ENCODE measurements at places on chromosomes 6 and 20.

DNA sequence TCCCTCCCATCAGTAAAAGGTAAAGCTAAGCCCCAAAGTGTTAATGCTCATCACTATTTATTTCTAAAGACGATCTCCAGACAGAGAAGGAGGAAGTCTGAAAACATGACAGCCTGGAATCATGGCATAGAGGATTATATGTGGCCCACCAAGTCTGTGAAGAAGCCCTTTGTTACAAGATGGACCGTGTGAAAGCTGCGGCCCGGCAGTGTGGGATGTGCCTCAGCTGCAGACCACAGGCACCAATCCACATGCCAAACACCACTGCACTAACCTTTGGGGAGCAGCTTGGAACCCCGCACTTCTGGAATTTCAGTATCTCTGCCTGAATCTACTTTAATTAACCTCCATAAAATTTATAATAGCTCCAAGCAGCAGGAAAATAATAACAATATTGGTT, 90.4 kb downstream of the SLC23A2 start:
- DNase-seq, result no peak

DNA sequence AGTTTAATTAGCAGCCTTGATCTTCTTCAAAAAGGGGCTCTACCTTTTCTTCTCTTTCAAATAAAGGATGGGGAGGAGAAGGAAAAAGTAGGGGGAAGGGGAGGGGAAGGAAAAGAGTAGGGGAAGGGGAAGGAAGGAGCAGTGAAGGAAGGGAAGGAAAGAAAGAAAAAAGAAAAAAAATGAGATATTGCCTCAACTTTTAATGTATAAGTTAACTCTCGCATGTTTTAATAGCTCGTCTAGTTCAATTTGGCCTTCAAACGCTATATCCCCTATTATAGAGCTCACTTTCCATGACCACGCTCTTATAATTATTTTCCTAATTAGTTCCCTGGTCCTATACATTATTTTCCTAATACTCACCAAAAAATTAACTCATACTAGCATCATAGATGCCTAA, 11.9 kb upstream of the RIPOR2 start:
- no peak for DNase-seq

- no peak for DNase-seq
Measured at GRCh38 chr20:58875111-58875510, 22.6 kb downstream of the GNAS start.

DNA sequence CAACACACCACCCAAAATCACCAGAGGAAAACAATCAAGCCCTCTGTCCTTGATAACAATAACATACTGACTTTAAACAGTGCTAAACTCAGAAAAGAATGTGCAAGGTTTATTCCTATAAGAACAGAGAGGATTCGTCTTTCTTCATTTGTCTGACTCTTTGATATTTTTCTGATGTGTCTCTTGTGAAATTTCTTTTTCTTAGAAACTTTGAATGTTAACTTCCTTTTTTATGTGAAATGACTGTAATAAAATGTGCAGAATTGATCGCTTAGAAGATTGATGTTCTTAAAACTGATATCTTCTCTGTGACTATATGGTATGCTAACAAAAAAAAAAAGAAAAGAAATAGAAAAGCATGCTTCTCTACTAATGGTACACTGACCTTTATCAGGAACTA, 947.4 kb upstream of the CITED2 start:
- DNase-seq, result no peak

- no peak for DNase-seq
Measured at GRCh38 chr6:110387986-110388385, 27.4 kb downstream of the DDO start.

DNA sequence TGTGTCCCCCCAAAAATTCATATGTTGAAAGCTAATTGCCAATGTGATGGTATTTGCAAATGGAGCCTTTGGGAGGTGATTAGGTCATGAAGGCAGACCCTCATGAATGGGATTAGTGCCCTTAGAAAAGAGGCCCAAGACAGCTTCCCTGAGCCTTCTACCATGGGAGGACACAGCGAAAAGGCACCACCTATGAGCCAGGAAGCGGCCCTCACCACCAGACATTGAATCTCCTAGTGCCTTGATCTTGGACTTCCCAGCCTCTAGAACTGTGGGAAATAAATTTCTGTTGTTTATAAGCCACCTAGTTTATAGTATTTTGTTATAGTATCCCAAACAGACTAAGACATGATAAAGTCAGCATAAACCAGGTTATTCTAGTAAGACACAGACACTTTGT, 18.9 kb downstream of the EDN1 start:
- DNase-seq, result no peak

DNA sequence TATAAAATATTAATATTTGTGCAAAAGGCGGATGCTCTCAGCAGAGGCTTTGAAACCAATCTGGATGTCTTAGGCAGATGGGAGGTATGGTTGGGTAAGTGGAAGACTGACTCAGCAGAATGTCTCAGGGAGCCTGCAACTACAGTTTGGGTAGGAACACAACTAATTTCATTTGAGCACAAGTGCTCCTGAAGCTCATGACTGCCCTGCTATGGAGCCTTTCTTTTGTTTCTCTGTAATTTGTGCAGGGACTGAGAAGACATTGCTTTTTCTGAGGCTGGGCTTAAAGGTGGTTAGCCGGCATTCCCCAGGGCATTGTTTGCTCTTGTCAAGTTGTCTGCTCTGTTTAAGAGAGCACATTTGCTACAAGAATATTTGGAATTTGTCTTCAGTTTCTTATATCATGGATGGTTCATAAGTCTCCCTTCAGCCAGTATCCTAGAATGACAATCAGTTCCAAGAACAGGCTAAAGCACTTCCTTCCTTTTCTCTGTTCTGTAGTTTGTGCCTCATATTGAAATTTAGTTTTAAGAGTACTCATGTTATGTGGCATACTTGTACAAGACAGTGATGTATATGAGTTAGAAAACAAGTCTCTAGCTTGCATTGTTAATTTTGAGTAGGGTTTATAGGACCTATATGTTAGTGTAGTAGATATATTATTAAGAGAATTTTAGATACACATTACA, 208.3 kb downstream of the ZFAND3 start:
- DNase-seq, result no peak

GRCh38 chr6:346386-347030, 45.0 kb upstream of the IRF4 start:
- no peak for DNase-seq

- no peak for DNase-seq
Measured at GRCh38 chr6:54441687-54442248, 133.5 kb downstream of the TINAG start.

GRCh38 chr6:146315381-146316174, 228.1 kb upstream of the RAB32 start:
- no peak for DNase-seq

DNA sequence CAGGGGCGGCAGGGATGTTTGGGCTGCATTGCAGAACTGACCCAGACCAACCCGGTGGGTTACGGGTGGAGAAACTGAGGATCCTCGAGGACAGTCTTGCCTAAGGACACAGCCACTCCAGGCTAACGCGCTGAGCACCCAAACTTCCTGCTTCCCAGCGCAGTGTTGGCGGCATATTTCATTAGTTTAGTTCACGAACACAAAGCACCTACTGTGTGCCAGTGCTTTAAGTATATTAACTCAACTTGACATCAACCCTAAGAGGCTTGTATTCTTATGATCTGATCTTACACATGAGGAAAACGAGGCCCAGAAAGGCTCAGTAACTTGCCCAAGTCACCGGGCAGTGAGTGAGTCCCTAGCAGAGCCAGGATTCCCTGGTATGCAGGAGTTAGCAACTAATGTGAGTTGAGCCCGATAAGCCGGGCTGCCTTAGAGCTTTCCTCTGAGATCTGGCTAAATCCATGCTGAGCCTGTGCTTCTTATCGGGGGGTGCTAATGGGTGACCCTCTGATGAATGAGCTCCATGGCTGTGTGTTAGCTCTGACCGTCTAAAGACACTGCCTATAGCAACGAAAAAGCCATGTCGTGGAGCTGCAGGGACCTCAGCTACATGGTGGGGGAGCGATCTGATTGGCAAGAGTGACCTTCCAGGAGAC, 92.7 kb downstream of the CD40 start:
- no peak for DNase-seq

DNA sequence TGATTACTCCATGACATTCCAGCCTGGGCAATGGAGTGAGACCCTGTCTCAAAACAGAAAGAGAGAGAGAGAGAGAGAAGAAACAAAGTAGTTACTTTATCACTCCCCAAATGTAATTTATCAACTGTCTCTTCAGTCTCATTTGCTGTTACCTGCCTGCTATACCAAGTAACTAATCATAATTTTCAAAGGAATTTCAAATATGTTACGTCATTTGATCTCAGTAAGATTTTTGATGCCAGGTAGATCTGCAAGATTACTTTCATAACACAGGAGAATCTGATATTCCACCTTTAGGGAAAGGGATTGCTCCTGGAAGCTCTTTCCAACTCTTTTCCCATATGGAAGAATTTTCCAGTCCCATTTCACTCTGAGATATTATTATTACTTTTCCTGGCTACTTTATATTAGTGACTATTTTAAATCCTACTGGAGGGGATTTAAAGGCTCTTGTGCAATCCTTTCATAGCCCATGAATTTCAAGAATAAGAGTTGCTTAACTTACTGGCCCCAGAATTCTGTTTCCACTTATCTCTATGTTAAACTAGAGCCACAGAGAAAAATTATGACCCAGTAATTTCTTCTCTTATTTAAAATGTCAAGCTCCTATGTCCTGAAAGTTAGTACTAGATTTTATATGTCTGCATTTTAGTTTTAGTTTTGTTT, 390.2 kb upstream of the FLRT3 start:
- DNase-seq, result no peak

GRCh38 chr6:40791004-40791403, 203.8 kb upstream of the LRFN2 start:
- no peak for DNase-seq

DNA sequence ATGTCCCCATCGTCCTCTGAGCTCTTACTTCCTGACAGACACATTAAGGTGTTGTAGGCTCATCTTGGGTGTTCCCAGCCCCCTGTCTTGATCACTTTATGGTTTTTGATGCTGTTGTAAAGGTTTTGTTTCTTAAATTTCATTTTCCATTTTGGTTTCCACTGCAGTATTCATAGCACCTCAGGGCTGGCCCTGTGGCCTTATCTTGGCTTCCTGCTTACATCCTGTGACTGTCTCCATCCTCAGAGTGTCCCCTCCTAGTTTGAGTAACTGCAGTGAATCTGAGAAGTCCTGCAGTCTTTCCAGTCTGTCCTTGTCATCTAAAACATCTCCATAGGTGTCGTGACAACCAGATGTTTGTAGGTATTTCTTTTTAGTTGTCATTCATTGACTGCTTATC, 50.9 kb downstream of the JARID2 start:
- no peak for DNase-seq

DNA sequence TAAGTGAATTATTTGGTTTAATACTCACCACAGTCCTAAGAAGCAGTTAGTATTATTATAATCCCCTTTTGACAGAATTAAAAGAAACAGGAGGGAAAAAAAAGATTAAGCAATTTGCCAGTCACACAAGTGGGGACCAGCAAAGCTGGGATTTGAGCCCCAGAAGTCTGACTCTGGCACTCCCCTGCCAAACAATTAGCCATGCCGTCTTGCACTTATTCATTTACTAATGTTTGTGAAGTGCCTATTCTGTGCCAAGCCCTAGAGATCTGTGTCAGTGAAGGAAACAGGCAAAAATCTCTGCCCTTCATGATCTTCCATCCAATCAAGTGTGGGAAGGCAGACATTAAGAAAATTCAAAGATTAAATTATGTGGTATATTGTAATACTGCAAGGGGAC, 126.0 kb upstream of the TOP1 start:
- no peak for DNase-seq

- no peak for DNase-seq
Measured at GRCh38 chr6:44297063-44298038, 15.8 kb downstream of the AARS2 start.

GRCh38 chr20:63151554-63152321, 64.2 kb downstream of the YTHDF1 start:
- DNase-seq, result peak; percentile 24

DNA sequence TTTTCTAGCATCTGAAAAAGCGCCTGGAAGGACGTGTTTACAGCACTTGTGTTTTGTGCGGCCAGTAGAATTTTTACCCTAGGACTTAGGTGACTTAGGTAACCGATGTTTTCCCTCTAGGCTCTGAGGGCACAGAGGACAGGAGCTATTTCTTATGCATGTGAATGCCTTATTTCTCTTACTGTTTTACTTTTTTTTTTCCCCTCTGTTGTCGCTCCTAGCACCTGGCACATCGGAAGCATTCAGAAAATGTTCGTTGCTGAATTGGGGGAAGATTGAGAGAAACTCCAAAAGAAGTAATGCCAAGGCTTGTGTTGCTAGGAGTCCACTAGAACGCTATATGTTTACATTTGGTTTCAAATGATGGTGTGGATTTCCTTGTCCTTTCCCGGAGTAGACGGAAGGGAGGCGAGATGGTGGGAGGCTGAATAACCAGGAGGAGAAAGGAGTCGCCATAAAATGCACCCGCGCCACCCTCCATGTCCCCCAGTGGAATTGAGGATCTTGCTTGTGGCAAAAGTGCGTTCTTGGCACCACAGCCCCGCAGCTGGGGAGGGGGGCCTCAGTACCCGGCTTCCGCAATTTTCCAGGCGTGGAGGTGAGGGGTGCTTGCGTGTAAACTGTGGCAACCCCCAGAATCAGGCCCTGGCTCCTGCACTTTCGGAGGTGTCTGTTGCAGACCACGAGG, 6.9 kb downstream of the OLIG3 start:
- no peak for DNase-seq

- no peak for DNase-seq
Measured at GRCh38 chr6:22476811-22477390, 92.5 kb upstream of the HDGFL1 start.

DNA sequence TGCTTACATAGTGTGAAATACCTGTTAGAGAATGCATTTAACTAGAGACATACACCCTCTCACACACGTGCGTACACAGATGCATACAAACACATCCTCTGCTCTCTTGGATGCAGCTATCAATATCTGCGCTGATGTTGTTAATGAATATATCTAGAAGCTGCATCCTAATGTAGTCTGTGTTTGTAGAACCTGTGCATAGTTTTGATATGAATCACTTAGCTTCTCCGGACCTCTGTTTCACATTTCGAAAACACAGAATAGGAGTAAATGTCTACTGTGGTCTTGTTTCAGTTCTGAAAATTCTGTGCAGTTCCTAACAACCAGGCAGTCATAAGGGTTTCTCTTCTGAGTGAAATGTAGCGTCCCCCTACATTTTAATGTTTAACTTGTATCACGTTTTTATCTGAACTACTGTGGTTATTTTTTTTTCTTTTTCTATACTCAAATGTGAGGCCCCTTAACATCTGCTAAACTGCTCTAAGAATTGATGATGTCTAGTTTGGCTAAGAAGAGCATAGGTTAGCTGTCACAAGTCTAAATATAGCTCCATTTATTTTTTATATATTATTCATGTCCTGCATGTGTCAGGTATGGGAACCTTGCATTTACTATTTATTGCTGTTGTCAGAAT, 254.5 kb downstream of the TMEM242 start:
- no peak for DNase-seq

DNA sequence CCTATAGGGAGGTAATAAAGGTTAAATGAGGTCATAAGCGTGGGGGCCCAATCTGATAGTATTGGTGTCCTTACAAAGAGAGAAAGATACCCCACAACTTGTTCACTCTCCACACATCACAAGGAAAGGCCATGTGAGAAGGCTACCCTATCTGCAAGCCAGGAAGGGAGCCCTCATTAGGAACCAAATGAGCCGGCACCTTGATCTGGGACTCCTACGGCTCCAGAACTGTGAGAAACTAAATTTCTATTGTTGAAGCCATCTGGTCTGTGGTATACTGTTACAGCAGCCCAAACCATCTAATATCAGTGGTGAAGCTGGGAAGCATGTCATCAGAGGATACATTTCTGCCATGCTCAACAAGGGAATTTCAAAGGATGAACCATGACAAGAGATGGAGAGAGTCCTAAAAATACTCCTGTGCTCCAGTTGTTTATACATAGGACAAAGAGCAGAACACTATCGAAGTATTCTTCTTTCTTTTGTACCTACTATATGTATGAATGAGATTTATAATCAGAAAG, 10.4 kb downstream of the COX7A2 start:
- no peak for DNase-seq
